ENCODE measurements at places on chromosomes 5 and 9.

- no peak for DNase-seq
These were observed 24.7 kb upstream of the NUDT12 start for GRCh38 chr5:103587185-103587748.

- no peak for DNase-seq
These were observed 5.9 kb upstream of the ACSL6 start for GRCh38 chr5:132017316-132017715.

- no peak for DNase-seq
These were observed 19.8 kb upstream of the INPP5E start for GRCh38 chr9:136459425-136459824.

- DNase-seq = no peak
These were observed 102.6 kb downstream of the TMEM232 start for GRCh38 chr5:110623874-110624273.

DNA sequence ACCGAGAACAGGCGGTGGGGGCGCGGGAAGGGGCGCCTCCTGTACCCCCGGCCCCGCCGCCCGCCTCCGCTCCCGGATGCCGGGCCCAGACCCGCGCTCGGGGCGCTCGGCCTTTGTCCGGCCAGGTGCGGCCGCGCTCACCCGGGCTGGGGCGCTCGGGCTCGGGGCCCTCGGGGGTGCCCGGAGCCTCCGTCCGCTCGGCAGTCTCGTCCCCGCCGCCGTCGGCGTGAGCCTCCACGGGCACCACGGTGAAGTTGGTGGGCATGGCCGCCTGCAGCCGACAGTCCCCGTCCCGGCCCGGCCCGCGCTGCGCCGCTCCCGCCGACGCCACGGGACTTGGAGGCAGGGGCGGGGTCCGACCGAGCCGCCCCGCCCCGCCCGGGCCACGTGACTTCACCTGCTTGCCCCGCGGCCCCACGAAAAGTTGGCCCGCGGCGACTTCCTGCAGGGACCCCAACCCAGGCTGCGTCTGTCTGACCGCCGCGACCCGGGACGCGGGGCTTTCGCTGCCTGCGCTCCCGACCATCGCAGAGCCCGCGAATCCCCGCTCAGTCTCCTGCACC is at the start of gene SLC12A7:
Gene SLC12A7 (minus strand): TSS at position 337 of the 563 bp plus-strand sequence. CDS start 72 bp downstream, at position 265.
- DNase-seq = peak; percentile 50

- no peak for DNase-seq
These were observed 107.4 kb downstream of the ZNF462 start for GRCh38 chr9:106970219-106970975.

DNA sequence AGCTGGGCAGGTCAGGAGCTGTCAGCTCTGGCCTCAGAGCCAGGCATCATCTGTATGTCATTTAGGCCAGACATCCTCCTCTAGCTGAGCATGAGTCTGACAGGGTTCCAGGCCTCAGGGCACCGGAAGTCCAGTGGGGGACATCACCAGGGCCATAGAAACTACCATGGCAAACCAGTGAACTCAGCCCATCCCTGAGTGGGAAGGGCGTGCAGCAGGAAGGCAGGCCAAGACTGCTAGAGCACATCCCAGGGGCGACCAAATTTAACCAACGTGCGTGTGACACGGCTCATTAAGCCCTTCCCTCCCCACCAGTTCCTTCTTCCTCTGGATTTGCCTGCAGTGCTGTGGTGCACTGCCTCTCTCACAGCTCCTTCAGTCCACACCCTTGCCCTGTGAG is 75.9 kb downstream of the COL27A1 start:
- DNase-seq = no peak

GRCh38 chr9:6961845-6962522 is 204.2 kb downstream of the KDM4C start:
- DNase-seq = no peak

GRCh38 chr9:3758816-3759576 is 233.2 kb upstream of the RFX3 start:
- DNase-seq = no peak

DNA sequence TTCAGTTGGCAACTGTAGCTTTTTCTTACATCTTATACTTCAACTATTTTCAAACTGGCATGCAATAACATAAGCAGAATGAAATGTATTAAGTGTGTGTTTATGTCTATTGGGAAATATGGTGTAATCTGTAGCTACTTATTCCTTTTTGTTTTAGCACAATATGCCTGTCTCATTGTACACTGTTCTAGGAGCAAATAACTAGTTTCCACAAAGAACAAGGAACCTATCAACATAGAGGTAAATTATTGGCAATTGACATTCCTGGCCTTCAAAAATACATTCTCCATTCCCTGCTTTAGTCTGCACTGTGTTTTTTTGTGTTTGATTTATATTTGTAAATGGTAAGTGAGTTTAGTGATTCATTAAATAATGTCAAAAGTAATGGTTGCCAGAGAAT is 75.7 kb downstream of the FBXL7 start:
- DNase-seq = no peak

DNA sequence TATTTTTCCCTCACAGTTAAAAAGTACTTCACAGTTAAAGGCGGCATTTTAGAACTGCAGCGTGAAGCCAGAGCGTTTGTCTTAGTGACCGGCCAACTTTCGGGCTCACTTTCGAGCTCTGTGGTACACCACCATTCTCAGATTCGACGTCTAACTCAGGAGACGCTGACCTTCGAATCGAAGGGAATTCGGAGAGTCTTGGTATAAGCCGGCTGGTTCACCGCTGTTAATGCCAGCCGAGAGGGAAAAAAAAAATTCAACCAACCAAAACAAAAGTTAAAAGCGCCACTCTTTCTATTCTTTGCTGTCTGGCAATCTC is 544 bp upstream of the SNX24 start:
- no peak for DNase-seq

DNA sequence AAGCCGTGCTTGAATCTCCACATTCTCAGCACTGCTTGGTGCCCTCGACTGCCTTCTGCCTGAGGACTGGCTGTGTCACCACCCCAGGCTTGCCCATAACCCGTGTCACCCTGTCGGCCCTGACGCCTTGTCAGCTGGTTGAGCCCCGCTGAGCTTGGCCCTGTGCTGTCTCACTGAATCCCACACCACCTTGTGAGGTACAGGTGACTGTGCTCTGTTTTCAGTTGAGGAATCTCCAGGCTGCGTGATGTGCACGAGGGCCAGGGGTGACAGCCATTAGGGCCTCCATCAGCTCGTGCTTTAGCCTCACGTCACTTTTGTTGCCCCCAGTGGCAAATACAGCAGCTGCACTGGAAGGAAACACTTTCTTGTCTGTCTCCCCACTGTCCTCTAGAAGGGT is 90.7 kb downstream of the CACNA1B start:
- DNase-seq = no peak

DNA sequence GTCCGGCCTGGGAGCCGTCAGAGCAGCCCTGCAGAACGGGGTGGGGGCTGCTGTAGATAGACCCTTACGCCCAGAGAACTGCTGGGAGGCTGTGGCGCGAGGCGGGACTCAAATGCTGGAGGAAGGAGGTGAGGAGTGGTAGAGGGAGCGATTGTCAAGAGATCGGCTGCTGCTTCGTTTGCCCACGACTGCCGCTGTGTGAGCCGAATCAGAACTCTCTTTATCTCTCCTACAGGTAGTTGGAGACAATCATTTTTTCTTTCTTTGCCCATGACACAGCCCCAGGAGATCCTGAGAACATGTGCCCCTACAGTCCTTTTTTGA is 456 bp downstream of the ZNF79 start:
- DNase-seq = no peak

DNA sequence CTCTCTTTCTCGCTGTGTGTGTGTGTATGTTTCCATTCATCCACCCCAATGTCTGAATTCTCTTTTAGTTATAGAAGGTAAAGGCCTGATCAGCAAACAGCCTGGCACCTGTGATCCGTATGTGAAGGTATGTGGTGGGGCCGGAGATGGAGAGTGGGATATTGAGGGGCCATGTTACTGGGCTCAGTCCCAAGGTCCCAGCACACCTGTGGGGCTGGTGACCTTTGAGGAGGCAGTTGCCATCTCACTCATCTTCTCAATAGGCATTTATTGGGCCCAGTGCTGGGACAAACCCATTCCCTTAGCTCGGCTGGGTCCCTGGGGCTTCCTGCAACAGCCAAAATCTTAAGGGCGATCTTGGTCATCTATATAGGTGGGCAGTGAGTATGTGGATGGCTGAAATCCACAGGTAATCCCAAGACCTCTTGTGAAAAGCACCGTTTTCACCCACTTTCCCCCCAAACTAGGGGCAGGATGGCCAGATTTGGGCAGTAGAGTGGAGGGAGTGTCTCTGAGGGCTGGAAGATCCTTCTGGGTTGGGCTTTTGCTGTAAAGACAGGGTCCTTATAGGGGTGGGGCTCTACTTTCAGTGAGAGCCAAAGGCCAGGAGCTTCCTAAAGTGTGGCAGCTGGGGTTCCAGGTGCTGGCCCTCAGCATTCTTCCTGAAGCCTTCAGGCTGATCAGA is 19.6 kb downstream of the RGS3 start:
- DNase-seq = no peak

GRCh38 chr9:25003686-25004085 is 458.0 kb upstream of the IZUMO3 start:
- no peak for DNase-seq

- no peak for DNase-seq
These were observed 47.7 kb downstream of the EHMT1 start for GRCh38 chr9:137666513-137666822.

- no peak for DNase-seq
These were observed 319.4 kb upstream of the CDH18 start for GRCh38 chr5:20307391-20307790.

GRCh38 chr5:106940986-106941385 is 729.8 kb downstream of the EFNA5 start:
- no peak for DNase-seq

GRCh38 chr5:173242079-173242478 is 7.1 kb upstream of the NKX2-5 start:
- DNase-seq = no peak

GRCh38 chr5:168467755-168468330 is 18.4 kb upstream of the RARS1 start:
- DNase-seq = no peak

GRCh38 chr9:110329639-110330230 is 7.9 kb downstream of the TXNDC8 start:
- no peak for DNase-seq

DNA sequence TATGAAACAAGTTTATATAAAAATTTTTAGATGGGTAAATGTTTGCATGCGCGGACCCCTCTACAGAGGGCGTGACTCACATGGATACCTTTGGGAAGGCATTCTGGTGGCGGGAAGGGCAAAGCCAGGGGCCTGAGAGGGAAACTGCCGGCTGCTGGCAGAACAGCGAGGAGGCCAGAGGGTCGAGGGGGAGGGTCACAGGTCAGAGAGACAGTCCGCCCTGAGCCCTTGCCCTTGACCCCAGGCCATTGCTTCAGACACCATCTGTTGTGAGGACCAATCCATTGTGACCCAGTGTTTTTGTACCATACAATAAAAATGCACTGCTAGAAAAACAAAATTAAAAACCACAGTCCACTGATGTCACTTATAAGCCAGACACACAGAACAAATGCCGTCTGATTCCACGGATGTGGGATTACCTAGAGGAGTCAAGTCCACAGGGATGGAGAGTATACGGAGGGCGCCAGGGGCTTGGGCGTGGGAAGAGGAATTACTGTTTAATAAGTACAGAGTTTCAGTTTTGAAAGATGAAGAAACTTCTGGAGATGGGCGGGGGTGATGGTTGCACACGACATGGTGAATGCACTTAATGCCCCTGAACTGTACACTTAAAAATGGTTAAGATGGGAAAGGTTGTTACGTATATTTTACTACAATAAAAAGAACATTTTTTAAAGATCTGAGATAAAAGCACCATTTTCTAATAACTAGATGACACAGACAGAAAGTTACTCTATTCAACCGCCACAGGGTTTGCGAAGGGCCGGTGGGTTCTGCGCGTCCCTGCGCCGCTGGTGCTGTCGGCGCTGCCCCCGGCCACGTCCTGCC is 12.0 kb downstream of the BTNL9 start:
- DNase-seq = no peak

- peak; percentile 54 for DNase-seq
These were observed 48.7 kb upstream of the PSD2 start for GRCh38 chr5:139746691-139747582.

DNA sequence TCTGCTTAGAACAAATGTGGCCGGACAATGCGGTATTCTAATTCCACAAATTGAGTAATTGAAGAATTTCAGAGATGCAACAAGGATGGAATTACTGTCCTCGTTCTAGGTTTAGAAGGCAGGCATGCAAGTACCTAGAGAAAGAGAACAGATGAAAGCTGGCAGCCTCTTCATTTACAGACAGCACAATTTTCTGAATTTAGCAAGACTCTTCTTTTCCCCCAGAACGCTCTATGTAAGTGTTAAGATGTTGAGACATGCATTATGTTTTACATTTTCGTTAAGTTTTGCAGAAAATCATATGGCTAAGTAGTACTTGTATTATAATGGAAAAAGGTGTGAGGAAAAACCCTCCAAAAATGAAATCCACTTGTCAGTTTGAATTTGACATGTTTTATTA is 259.5 kb upstream of the ARRDC3 start:
- no peak for DNase-seq

GRCh38 chr5:73030995-73031394 is 75.2 kb downstream of the FCHO2 start:
- DNase-seq = no peak

- DNase-seq = no peak
These were observed 844.4 kb upstream of the CDH18 start for GRCh38 chr5:20832204-20833080.

DNA sequence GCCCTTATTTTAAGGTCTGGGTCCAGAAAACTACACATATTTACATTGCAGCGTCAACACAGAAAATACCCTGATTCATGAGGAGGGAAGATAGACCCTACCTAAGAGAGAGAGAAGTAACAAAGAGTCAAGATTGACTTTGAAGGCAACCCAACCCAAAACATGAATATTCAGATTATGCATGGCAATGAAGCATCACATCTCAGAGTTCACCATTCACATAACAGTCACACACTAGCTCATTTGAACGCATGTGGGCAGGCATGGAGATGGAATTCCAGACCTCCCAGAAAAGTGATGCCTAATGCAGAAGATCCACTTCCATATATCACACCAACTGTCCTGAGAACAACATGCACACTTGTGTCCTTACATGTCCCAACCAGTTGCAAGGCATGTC is 190.1 kb upstream of the ITGA1 start:
- DNase-seq = no peak

- DNase-seq = no peak
These were observed 22.7 kb upstream of the QSOX2 start for GRCh38 chr9:136268318-136268717.
